T-helper 22 cell (primary cell): ENCODE measurements at places on chromosomes 3 and 15.

- DNase-seq: no peak
Measured at GRCh38 chr3:144033240-144033589, 61.6 kb downstream of the DIPK2A start.

- no peak for DNase-seq
Measured at GRCh38 chr3:69565316-69565715, 173.9 kb upstream of the MITF start.

- no peak for DNase-seq
Measured at GRCh38 chr3:47324278-47324865, 41.6 kb downstream of the KLHL18 start.

GRCh38 chr3:156291272-156292123 lies 171.1 kb downstream of the KCNAB1 start:
- no peak for DNase-seq

DNA sequence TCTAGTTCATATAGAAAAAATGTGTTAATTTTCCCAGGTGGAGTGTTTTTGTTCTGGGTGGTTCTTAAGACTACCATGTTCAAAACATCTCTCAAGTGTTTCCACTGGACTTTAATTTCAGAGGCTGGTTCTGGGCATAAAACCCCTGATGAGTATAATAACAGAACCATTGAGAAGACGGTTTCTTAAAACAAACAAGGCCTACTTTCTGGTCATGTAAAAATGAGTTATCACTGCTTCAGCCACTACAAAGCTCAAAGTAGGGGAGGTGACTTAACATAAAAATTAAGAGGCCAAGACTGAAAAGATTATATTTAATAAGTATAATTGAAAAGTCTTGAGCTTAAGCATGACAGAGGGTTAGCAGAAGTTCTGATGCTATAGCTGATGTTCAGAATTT lies 33.8 kb downstream of the RYR3 start:
- DNase-seq: no peak

GRCh38 chr3:170128259-170128976 lies 53.1 kb downstream of the PHC3 start:
- no peak for DNase-seq

DNA sequence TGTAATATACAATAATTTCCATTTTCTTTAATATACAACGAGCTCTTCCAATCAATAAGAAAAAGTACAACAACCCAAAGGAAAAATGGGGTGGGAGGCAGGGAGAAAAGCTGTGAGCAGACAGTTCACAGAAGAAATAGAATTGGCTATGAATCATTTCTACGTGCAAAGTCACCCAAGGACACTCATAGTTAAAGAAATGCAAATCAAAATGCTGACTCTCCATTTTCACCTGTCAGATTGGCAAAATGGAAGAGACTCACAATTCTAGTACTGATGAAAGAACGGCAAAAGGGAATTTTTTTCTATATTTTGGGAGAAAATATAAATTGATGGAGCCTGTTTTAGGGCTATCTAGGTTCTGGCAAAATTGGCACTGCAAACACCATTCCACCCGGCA lies 116.3 kb upstream of the MEF2A start:
- DNase-seq: no peak

- no peak for DNase-seq
Measured at GRCh38 chr3:197021231-197021630, 8.4 kb downstream of the MELTF start.

GRCh38 chr3:187840856-187841255 lies 95.6 kb upstream of the BCL6 start:
- DNase-seq: no peak

DNA sequence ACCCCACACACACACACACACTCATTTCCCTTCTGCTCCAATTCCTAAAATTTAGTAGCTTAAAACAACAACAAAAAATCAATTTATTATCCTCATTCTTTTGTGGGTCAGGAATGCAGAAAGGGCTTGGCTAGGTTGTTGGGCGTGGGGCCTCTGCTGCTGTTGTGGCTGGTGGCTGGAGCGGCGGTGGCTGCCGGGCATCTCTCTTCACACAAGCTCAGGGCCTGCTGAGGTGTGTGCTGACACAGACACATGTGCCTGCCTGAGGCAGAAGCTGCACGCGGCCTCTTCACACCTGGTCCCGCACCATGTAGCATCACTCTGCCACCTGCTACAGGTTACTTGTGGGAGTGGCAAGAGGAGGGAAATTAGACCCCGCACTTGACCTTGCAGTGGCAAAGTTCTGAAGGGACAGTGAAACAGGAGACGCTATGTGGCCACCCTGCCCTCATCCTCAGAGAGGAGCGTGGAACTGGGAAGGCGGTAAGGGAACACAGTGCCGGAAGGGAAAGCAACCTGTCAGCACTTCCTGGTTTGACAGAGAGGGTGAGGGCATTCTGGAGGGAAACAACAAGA lies 64.0 kb upstream of the PRR20G start:
- no peak for DNase-seq

DNA sequence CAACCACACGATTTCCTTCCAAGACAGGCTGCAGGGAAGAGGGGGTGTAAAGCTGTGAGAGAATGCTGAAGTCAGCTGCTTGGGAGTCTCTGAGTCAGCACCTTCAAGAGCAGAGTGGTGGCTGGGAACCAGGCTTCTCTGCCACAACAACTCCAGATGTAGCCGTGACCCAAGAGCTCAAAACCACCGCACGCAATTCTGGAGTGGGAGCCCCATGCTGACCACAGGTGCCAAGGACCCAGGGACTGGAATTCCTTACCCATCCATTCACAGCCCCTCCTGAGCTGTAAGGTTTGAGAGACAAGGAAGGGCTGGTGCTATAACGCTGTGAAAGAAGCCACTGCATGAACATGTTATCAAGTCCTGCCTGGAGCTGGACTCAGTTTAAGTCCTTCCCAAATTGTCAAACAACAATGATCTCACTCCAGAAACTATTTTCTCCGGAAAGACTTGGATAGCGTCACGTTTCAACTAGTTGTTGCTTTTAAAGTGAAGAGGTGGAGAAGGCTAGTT lies 61.4 kb downstream of the UMPS start:
- DNase-seq: no peak

- DNase-seq: no peak
Measured at GRCh38 chr3:159605776-159606175, 382.9 kb upstream of the IL12A start.

DNA sequence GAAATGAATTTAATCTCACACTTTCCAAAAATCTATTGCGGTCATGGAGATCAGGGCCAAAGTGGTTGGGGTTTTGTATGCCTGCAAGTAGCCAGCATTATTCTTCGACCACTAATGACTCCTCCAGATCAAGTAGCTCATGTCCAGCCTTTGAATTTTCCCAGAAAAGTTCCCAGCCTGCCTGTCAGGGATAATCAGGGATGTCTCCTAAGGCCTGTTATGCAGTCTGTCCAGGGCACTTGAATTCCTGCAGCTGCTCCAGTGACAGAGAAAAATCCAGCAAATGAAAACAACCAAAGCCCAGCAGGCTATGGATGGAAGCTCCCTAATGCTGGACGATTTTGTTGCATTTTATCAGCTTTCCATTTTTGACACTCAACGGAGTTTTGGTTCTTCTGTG lies 215.4 kb downstream of the ADAMTSL3 start:
- DNase-seq: no peak

- DNase-seq: no peak
Measured at GRCh38 chr3:1423566-1424089, 330.8 kb downstream of the CNTN6 start.

- no peak for DNase-seq
Measured at GRCh38 chr3:8761866-8762265, 7.5 kb downstream of the OXTR start.

- no peak for DNase-seq
Measured at GRCh38 chr3:121786485-121786884, 36.9 kb upstream of the GOLGB1 start.

- no peak for DNase-seq
Measured at GRCh38 chr3:61357902-61358301, 106.7 kb upstream of the FHIT start.

- no peak for DNase-seq
Measured at GRCh38 chr15:62346168-62346567, 181.1 kb upstream of the C2CD4B start.

- DNase-seq: no peak
Measured at GRCh38 chr3:15074500-15074899, 9.4 kb upstream of the MRPS25 start.

DNA sequence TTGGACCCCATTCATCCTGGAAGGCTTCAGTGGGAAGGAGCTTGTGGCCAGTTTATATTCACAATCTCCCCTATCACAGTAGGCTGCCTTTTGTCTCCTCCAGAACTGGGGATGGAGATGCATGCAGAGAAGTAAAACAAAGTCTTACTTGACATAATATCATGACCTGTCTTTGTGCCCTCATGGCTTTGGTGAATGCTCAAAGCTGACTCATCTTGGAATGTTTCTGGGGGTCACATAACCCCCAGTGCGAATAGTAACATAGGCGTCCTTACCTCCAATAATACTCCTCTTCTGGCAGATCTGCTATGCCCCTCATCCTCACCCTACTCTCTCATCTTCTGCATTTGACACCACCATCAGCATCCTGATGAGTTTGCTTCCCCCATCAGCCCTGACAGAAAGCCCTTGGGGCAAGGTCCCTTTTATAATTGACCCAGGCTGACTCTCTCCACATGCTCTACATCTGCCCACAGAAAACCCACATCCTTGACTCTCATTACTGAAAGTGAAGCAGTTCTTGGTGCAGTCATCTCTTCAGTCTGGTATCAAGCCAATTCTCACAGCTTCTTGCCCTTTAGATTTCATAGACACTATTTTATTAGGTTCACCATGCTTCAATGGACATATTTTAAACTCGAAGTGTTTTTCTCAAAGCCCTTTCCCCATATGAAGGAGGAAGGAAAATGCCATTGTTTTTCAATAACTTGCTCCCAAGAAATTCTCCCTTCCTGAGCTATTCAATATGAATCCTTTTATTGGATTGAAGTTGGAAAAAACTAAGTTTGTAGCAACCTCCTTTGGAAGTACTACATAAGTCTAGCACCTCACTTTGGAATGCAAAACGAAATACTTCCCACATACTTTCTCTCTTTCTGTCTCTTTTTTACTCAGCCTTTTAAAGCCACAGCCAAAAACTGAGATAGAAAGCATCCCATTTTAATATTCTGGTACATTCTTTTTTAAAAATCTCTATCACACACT lies 36.6 kb downstream of the OSTN start:
- no peak for DNase-seq

DNA sequence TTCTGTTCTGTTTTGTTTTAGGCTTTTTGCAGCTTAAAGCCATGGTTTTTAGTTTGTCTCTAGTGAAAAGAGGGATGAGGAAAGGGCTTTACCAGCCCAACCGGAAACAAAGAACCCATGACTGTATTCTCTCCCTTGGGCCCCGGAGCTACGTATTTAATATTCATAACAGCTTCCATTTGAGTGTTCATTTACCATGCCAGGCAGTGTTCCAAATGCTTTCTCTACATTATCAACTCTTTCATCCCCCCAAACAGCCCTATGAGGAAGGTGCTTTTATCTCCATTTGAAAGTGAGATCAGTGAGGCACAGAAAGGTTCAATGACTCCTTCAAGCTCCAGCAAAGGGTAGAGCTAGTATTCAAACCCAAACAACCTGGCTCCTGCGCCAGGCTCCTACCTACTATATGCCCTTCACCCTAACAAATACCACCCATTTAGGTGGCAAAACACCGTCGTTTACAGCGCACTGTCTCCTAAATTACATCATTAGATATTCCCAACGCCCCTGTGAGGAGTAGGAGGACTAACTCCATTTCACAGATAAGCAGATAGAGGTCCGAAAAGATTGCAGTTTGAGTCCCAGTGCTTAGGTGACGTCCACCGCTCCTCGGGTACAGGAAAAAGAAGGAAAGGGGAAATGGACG lies 27.9 kb downstream of the GTPBP8 start:
- DNase-seq: no peak

GRCh38 chr3:24137958-24138875 lies 193.1 kb downstream of the NR1D2 start:
- no peak for DNase-seq

DNA sequence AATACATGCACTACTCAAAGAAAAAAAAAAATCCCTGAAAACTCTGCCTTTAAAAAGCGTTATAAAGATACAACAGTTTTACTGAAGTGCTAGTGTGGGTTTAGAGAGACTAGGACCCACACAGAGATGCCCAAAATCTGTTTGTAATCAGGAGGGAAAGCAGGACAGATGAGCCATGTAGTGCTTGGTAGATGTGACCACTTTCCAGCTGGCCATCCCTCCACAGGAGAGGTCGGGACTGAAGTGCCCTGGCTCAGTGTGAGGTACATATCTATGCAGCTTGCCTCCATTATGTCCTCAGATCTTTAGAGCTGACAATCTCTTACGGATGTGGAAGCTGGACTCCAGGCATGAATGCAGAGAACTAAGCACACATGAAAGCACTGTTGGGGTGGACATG lies 57.5 kb upstream of the NANOGP8 start:
- DNase-seq: no peak

DNA sequence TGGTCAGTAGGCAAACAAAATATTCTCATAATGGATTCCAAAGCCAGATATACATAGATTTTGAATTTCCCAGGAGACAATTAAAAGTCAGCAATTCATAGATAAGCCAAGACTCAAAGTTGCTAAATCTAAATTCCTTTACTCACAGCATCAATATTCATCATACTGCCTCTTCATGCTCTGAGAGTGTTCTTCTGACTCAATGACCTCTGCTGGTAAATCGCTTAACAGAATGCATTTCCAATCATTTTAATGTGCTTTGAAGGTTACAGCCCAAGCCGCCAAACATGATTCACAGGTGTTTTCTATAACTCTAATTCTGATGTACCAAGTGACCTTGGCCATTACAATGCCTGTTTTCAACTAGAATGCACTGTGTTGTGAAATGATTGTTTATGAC lies 24.2 kb upstream of the SLC4A7 start:
- DNase-seq: no peak

DNA sequence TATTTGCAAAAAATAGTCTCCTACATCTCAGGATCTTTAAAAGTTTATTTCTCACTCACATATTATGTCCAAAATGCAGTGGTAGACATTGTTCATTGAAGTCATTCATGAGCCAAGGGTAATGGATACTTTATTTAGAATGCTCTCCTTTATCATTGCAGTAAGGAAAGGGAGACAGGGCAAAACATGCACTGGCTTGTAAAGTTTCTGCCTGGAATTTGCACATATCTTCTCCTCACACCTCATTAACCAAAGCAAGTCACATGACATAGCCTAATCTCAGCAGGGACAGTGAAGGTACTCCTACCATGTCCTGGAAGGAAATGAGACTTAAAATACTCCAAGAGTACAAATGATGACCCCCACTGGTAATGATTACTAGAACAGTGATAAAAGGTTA lies 333.7 kb upstream of the EPHA3 start:
- DNase-seq: no peak

DNA sequence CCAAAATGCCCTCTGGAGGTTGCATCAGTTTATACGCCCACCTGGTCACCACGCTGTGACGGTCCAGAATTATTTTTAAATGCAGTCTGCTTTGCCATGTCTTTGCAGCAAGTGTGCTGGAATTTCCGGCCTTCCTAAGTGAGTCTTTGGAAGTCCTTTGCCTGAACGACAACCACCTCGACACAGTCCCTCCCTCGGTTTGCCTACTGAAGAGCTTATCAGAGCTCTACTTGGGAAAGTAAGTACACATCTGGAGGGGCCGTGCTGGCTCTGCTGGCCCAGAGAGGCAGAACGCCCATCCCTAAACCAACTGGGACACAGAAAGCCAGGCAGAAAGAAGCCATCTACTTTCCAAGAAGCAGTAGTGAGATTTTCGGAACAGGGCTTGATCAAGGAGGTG lies 101.8 kb downstream of the LRRK1 start:
- DNase-seq: no peak

- DNase-seq: no peak
Measured at GRCh38 chr15:42027521-42027920, 6.7 kb upstream of the PLA2G4E start.
